AG04449 (cell line): ENCODE measurements at places on chromosomes 5 and 9.

DNA sequence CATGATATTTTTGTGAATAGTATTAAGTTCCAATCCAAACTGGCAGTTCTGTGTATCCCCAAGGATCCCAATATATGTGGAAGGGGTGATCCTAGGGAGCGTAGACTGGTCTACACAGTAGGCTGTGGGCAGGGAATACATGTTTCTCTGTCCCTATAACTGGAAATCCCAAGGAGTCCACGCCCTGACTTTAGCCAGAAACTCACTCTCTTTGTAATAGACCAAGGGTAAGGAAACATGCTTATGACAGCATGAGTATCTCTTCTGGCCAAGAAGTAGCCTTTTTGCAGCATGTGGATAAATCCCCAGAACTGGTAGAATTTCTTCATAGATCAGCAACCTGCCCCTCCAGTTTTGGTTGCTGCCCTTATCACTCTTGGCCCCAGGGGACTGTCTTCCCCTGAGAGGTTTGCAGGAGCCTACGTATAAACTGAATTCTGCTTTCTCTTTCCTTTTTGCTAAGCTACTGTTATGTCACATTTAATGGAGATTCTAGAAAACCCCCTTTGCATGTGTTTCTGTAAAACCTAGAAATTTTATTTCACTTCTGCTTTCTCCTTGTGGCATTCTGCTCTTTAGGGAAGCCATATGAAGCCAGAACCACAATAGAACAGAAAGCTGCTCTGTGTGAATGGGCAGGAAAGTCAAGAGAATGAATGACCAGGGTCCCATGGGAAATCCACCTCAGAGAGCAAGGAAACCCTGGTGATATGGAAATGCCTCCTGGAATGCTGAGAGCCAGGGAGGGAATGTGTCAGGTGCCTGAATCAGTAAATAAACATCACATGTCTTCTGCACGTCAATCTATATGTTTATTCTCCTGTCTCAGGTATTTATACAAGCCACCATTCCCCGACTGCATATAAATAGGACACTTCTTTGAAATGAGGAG lies 3.5 kb downstream of the IFNA2 start:
- DNase-seq, result no peak

DNA sequence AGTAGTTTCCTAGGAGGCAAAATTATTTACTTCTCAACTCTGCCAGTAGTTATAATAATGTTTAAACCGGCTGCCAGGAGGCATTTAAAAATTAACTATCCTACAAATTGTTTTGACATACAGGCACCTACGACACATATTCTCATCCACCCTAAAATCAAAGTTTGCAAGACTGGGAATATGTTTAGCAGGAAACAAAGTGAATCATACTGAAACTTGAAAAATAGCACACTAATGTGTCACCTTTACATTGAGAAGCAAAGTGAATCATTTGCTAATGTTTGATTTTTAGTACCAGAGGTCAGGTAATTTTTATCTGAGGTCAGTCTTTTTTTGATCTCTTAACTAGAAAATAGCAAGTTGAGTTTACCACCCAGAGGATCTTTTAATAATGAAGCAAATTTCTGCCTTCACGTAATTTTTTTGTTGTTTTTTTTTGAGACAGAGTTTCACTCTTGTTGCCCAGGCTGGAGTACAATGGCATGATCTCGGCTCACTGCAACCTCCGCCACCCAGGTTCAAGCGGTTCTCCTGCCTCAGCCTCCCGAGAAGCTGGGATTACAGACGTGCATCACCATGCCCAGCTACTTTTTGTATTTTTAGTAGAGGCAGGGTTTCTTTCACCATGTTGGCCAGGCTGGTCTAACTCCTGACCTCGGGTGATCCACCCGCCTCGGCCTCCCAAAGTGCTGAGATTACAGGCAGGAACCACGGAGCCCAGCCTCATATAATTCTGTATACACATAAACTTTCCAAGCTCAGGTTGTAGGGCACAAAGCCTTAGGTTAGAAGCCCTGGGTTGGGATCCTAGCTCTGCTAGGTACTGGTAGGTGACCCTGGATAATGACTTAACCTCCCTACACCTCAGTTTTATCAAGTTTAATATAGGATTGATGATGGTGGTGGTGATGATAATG lies 124.3 kb downstream of the UGCG start:
- DNase-seq, result no peak

DNA sequence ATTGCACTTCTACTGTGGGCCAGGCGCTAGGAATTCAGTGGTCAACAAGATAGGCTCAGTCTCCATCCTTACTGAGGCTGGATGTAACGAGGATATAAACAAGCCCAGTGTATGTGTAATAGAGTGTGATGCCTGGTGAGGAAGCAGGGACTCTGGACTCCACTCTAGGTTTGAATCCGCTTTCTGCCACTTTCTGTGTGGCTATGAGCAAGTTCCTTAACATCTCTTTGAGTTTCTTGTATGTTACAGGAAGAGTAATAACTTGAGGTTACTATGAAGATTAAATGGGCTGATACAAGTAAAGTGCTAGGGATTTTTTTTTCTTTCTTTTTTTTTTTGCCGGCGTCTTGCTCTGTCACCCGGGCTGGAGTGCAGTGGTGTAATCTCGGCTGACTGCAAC lies 12.4 kb downstream of the DOCK2 start:
- no peak for DNase-seq

DNA sequence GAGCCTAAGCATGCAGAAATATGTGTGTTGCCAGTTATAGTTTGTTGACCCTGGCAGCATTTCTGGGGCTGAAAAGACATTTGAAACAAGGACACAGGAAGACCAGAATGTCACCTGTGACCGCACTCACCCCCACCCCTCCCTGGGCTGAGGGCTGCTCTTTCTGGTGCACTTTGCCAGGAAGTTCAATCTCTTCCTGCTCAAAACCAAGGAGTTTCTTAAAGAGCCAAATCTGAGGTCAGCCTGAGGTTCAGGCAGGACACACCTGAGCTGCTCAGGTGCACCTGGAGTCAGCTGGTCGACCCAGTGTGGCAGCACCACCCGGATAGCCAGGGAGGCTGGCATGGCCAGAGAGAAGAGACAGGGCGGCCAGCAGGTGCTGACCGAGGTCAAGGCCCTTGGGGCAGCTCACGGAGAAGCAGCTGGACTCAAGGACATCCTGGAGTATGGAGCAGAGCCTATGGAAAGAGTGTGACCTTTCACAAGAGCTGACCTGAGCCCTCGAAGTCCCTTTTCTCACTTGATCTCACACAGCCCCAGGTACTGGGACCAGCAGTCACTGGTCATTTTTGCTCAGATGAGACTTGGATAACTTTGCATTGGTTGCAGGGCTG lies 376.9 kb upstream of the IRX4 start:
- no peak for DNase-seq

DNA sequence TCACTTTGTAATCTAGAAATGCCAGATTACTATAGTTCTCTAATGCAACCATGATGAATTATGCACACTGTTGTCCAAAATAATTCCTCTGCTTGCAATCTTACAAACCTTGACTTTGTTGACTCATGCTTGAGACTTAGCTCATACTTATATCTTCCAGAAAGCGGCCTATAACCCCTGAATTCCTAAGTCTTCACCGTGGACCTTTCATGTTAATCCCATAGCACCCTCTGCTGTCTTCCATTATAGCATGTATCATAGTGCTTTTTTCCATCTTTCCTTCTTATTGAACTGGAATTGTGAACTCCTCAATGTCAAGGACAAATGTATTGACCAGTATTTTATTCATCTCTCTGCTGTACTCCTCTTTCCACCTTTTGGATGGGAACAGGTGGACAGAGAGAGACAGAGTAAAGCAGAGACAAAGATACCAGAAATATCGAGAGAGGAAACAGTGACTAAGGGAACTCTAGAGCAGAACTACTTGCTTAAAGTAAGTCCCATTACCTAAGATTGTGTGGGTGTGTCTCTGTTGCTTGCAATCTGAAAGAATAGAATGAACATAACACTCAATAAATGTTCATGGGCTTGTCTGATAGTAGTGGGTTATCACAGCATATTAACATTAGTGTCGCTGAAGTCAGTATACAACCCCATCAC lies 110.0 kb downstream of the LURAP1L start:
- DNase-seq, result peak; percentile 44

GRCh38 chr9:38333047-38333446 lies 59.5 kb upstream of the ALDH1B1 start:
- no peak for DNase-seq

DNA sequence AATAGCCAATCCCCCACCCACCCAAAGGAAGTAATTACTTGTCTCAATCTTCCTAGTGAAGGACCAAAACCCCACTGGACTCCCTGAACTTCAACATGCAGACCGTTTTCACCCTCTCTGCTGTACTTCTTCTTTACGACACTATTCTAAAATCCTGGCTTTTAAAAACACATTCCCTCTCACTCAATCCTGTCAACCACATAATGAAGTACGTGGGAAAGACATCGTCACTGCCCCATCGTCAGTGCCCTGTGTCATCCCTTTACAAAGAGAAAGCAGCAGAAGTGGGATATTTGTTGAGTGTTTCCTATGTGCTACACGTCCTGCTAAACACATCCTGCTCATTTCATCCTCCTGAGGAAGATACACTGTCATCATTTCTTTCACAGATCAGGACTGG lies 54.2 kb downstream of the MAPKAP1 start:
- DNase-seq, result no peak

DNA sequence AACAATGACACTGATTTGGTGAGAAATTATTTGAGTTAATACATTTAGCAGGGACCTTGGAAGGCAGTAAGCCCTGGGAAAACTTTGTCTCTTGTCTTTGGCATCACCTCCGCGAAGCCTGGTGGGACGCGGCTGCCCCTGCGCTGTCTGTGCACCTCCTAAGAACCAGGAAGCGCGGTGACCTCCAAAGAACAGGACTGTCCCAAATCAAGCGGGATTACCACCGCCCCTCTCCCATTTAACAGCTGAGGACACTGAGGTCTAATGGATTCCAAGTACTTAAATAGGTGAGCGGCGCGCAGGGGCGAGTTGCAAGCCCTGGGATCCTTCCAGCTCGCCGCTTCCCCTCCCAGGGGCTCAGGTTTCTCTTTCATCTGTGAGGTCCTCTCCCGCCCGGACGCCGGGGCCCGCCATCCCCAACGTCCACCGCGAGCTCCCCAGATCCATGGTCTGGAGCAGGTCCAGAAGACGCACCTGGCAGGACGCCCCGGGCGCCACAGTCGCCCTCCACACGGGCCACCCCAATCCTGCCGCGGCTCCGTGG lies 432 bp downstream of the STARD4 start:
- no peak for DNase-seq

GRCh38 chr5:53350991-53351770 lies 129.2 kb upstream of the FST start:
- DNase-seq, result no peak

GRCh38 chr9:115032296-115032695 lies 85.7 kb downstream of the TNC start:
- no peak for DNase-seq

GRCh38 chr9:87803623-87804345 lies 77.9 kb downstream of the CTSL start:
- no peak for DNase-seq

- no peak for DNase-seq
These were observed at the start of gene PDE4D for GRCh38 chr5:59893429-59894227. PDE4D (minus strand) TSS chr5:59893726.

DNA sequence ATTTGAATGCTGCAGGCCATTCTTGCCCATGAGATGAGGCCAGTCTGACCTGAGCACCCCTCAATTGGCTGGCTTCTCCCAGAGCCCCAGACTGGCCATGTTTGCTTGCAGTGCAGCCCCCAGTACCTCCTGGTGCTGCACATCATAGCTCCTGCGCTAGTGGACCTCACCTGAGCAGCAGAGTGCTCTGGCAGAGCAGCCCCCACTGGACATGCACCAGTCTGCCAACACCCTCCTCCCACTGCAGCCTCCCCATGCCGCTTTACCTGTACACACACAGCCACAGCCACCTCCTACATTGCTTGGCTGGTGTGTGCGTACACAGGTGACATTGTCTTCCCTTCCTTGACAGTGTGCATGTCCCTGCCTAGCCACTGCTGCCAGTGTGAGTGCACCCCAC lies 940.2 kb downstream of the EFNA5 start:
- no peak for DNase-seq

- DNase-seq, result no peak
These were observed 12.6 kb upstream of the COL23A1 start for GRCh38 chr5:178602752-178603151.

GRCh38 chr5:5155617-5156016 lies 15.5 kb downstream of the ADAMTS16 start:
- DNase-seq, result no peak

GRCh38 chr5:146772881-146773466 lies 105.6 kb downstream of the PPP2R2B start:
- DNase-seq, result no peak

DNA sequence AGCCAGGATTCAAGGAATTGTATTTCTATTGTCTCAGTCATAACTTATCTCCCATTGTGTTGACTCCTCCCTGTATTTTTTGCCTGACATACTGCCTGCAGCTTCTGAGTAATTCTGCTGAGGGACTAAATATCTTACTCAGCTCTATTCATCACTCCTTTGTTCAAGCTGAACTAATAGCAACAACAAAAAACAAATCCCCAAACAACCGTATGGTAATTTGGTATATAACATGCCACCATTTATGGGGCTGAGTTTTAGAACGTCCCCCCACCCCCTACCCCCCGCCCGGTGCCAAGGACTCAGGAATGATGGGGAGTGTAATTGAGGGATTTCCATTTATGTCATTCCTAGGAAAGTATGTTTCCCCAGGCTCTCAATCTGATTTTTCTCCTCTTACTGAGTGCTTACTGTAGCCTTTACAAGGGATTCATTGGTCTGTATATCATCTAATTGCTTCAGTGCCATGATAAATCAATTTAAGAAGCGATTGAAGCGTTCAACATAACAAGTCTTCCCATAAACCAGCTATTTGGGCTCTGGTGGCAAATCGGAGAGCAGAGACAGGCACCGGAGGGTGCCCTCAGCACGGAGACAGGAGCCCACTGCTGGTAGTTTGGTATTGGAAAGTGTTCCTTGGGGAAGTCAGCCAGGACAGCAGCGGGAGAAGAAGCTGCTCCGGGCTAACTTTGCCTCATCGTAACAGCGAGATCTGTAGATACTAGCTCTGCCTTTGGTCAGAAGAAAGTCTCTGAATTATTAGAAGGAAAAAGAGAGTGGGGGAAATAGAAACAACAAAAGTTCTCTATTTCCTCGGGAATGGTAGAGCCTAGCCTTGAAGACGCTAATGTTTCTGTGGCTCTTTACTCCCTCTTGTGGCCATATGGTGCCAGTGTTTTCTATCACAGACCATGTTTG lies 40.7 kb upstream of the HSD17B4 start:
- DNase-seq, result no peak

- no peak for DNase-seq
These were observed 226.0 kb upstream of the C9orf72 start for GRCh38 chr9:27799326-27799725.

DNA sequence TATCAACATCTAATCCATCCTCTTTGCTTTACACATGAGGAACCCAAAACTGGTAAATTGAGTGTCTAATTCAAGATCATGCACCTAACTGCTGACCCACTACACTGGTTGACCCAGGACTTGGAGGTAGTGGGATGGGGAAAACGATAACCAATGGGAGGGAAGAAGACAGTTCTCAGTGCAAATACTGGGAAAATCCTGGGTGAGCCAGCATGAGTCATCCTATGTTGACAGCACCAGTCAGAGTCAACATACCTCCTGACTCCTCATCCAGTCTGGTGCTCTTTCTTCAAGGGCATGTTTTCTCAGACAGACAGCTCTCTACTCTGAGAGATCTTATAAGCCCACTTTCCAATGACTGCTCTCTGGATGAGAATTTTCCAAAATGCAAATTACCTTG lies 232.8 kb upstream of the PTGER4 start:
- no peak for DNase-seq

GRCh38 chr9:88953381-88954029 lies 37.8 kb upstream of the S1PR3 start:
- no peak for DNase-seq

GRCh38 chr5:118999696-119000095 lies 11.3 kb upstream of the DTWD2 start:
- DNase-seq, result no peak

- DNase-seq, result peak; percentile 59
These were observed 22.9 kb upstream of the ASS1 start for GRCh38 chr9:130421802-130422276.
